ENCODE measurements at places on chromosomes 5 and 9.

DNA sequence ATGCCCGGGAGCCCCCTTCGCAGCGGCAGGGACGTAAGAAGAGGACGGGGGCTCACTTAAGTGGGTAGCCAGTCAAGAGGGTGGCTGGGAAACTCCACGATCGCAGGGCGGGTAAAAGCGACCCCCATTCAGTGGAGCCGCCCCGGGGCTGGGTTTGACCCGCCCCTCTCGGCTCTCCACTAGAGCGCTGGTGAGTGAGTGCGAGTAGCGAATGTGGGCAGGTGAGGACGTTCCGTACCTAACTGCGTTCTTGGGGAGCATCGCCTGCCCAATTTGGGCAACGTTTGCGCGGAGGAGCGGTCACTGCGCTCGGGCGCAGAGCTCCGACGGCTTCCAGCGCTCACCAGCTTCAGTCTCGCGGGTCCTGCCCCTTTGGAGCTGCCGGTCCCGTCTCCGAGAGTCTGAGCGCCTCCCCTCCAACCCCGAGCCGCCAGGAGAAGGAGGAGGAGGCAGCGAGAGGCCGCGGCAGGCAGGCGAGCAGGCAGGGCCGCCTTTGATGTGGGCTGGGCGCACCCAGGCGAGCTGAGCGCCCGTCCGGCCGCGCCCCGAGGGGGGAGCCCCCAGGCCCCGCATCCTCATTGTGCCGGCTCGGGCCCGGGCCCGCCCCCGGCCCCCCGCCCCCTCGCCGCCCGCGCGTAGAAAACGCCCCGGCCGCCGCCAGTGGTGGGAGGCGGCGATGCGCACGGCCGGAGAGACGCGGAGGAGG, at the start of gene FGF18:
Gene FGF18, plus strand, starts transcription at position 666 of the 706 bp plus-strand sequence. CDS start 553 bp downstream, outside the sequence.
- DNase-seq: peak; percentile 74

- DNase-seq: peak; percentile 97
Measured at GRCh38 chr9:129726322-129727160, 26.3 kb downstream of the PTGES start.

DNA sequence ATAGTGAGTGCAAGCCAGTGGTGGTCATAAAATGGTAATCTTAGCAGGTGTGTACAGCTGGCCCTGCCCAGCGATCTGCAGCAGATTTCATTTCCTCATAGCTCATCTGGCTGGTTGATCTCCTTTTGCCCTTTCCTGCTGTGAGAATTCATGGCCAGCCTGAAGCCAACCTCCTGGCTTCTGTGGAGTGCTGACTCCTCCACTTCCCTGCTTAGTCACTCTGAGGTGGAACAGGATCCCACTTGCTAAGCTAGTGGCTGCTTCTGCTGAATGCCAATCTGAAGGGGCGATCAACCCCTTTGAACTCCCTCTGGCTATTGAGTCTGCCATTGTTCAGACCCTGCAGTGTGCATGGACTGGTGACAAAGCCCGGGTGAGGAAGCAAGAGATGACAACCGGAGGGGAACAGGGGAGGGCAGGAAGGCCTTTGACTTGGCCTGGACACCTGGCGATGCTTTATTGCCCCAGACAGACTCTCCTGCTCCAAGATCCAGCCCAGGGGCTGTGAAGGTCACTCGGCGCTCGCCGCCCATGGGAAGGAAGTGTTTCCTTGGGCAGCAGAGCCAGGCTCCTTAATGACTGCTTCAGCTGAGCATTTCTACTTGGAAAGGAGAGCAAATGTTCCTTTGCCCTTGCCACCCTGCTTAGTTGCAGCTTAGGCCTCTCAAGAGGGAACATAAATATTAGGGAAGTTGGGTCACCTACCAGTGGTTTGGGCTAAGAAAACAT, 341.1 kb downstream of the ZSWIM6 start:
- no peak for DNase-seq

GRCh38 chr5:142767911-142768310, 2.3 kb upstream of the ARHGAP26 start:
- DNase-seq: no peak

GRCh38 chr9:118612201-118612600, 757.0 kb downstream of the BRINP1 start:
- DNase-seq: no peak

- DNase-seq: no peak
Measured at GRCh38 chr9:129138144-129138462, 26.9 kb downstream of the PTPA start.

DNA sequence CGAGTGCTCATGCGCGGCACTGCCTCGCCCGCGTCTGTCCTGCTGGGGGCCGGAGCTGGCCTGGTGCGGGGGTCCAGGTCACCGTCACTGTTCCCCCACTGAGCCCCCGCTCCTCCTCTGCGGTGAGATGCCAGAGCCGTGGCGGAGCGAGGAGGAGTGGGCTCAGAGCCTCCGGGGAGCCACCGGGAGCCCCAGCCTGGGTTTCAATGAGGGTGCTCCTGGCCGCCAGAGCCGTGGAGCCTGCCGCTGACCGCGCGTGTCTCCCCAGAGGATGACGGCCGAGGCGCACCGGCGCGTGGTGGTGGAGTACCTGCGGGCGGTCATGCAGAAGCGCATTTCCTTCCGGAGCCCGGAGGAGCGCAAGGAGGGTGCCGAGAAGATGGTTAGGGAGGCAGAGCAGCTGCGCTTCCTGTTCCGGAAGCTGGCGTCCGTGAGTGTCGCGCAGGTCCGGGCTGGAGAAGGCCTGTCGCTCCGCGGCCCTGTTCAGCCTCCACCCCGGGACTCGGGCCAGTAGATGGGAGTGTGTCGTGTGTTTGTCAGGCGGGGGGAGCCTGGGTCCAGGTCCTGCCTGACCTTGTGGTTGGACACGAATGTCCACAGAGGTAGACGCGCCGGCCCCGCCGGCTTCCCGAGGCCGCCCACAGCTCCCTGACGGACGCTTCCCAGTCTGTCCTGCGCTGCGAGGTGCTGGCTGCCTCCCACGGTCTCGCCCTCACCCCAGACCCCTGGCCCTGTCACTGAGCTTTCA, 22.0 kb downstream of the EXOC3 start:
- no peak for DNase-seq

DNA sequence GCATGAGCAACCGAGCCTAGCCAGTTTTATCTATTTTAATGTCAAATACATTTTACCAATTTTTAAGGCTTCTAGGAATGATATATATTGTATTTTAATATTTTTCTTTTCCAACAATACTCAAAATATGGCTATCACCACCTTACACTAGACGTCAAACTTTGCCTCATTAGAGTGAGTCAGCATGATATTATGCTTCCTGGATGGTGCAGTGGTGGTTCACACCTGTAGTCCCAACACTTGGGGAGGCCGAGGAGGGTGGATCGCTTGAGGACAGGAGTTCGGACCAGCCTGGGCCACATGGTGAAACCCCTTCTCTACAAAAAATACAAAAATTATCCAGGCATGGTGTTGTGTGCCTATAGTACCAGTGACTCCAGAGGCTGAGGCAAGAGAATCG, 7.3 kb upstream of the CDC14B start:
- no peak for DNase-seq

GRCh38 chr5:35777358-35778087, 79.2 kb upstream of the IL7R start:
- peak; percentile 34 for DNase-seq

DNA sequence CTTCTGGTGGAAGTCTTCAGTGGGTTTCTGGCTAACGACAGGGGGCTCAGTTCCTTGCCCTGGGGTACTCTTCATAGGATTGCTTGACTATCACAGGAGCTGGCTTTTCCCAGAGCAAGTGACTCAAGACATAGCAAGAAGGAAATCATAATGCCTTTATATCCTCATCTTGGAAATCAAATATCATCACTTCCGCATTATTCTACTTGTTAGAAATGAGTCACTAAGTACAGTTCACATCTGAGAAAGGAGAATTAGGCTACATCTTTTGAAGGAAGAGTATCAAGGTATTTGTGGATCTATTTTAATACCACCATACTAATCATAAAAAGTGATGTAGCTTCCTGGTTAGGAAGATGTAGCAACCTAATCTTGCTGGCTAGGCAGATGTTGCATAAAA, 148.2 kb upstream of the RAI14 start:
- no peak for DNase-seq

- DNase-seq: peak; percentile 75
Measured at GRCh38 chr5:98771382-98772109, 1.9 kb upstream of the RGMB start.

GRCh38 chr9:26520141-26520540, 372.5 kb downstream of the CAAP1 start:
- no peak for DNase-seq

GRCh38 chr5:177198738-177199137, 65.2 kb downstream of the NSD1 start:
- no peak for DNase-seq

- DNase-seq: no peak
Measured at GRCh38 chr9:127905788-127906191, 6.4 kb upstream of the ST6GALNAC6 start.

DNA sequence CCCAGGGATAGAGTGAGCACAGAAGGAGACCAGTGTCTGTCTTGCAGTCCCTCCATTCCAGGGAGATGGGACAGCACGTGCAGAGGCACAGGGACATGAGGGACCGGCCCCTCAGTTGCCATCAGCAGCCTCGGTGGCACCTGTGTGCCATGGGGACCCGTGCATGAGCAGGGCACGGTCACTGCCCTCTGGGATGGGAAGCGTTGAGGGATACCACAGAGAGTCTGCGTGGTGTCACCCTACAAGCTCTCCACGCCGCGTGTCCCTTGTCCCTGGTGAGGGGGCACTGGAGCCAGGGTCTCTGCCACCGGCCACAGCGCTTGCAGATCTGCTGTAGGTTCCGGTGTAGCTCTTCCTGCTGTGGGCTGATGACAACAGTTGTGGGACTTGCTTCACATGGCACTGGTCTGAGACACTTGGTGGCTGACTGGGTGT, 108.1 kb downstream of the CACNA1B start:
- no peak for DNase-seq

GRCh38 chr9:134475011-134475790, 148.9 kb downstream of the RXRA start:
- no peak for DNase-seq

GRCh38 chr9:100674419-100675122, 96.7 kb downstream of the CAVIN4 start:
- no peak for DNase-seq

DNA sequence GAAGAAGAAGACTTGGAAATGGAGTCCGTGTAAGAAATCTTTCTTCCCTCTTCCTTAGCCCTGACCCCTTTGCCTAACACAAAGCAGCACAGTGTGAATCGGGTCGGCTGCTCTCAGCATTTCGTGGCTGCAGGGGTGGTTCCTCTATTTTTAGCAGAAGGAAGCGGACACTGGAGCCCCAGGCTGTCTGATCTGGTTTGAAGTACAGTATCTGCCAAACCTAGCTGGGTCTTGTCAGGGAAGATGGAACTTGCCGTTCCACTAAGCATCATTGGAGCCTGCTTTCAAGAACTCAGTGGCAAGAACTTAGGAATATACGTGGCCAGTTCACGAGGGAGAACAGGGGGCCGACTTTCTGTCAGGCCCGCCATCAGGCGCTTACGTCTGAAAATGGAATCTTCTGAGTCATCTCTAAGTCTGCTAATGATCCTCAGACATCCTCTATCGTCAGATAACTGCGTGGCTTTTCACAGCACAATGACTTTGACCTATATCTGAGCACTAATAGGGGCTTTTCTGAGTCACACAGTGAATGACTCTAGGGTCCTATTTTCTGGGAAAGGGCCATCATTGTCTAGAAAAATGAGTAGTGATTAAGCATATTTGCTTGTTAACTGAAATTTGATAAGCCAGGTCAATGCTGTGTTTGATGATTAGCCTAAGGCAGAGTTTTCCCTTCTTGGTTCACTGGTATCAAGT, 43.3 kb upstream of the NCS1 start:
- no peak for DNase-seq

- no peak for DNase-seq
Measured at GRCh38 chr5:181043285-181044092, 3.4 kb downstream of the BTNL9 start.

DNA sequence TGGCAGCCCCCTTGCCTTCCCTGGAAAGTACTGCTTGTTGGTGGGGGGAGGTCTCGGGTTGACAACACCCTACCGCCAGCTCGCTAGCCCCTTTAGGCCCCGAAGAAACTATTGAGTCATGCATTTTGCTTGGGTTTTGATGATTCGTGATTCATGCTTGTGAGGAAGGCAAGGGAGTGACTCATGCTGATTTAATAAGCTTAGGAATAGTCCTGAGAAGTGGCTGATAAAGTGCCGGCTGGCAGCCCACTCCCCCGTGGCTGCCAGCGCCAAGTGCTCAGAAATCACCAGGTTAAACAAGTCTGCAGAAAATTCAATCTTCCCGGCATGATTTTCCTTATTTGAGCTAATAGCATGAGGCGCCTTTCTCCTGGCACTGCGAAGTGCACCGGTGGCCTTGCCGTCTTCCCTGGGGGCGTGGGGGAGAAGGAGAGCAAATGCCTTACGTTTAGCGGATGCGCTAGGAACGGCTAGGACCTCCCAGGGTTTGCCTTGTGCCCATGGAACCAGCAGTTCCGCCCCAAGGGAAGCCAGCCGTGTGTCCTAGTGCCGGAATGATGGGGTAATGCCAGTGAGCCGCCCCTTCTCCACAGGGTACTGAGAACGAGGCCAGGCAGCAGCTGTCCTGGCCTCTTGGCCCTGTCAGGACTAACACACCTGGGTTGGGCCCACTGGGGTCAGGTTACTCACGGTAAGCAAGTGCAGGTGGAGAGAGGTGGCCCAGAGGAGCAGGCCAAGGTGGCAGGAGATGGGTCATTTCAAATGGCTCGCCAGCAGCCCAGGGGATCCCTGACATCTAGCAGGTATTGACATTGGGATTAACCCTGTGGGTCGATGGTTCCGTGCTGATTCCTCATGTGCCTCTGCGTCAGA, 151.9 kb downstream of the MACROH2A1 start:
- DNase-seq: no peak

- DNase-seq: no peak
Measured at GRCh38 chr5:78264600-78264999, 29.9 kb downstream of the AP3B1 start.

DNA sequence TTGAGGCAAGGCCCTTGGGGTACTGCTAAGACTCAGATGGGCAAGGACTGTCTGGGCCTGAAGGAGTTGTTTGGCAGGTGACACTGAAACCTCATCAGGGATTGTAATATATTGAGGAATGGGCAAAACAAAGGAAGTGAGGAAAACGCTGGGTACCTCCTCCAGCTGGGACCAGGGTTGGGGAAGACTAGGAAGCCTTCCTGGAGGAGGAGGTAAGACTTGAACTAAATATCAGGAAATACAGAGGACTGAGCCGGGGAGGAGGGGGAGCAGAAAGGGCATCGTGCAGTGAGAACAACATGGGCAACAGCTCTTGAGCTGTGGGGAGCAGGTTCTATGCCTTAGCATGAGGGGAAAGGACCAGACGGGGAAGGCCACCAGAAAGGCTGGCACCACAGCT, 144.0 kb downstream of the GABBR2 start:
- DNase-seq: no peak
